ENCODE measurements at places on chromosomes 5 and 9. TPM values are rescaled to one million over a fixed set of nuclear protein-coding genes. Genes with fewer than 3 reads are reported as not detected.

DNA sequence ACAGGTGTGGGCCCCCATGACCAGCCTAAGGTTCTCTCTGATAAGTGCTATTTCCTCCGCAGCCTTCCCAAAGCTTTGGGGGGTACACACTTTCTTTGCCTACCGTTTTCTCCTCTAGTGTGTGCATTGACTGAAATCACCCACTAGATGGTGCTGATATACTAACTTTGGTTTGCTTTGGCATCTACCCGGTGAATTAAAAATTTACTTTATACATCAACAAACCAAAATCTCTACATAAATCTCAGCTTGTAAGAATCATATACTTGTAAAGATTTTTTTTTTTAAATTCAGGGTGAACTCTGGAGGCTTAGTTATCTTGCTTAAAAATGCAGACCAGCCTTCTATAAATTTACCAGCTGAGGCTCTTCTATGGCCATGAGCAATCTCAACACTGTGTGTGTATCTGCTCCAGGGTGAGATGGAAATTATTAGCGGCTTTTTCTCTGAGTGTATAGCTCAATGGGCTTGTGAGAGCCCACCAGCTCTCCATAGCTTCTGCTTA is 475.7 kb upstream of the TNC start:
- no peak for DNase-seq

GRCh38 chr9:93621922-93622321 is 45.5 kb downstream of the PHF2 start:
- no peak for DNase-seq

DNA sequence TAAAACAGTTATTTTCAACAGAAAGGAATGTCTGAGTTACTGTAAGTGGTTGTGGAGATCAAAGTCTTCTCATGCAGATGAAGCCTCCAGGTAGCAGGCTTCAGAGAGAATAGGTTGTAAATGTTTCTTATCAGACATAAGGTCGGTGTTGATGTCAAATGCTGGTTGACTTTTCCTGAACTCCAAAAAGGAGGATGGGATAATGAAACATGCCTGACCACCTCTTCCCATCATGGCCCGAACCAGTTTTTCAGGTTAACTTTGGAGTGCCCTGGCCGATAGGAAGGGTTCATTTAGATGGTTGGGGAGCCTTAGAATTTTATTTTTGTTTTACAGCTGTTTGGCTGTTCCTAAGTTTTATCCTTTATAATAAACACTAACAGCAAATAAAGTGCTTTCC is 478.4 kb downstream of the ACTL7B start:
- no peak for DNase-seq

SPINK6 gene
- not detected for total RNA-seq

DNA sequence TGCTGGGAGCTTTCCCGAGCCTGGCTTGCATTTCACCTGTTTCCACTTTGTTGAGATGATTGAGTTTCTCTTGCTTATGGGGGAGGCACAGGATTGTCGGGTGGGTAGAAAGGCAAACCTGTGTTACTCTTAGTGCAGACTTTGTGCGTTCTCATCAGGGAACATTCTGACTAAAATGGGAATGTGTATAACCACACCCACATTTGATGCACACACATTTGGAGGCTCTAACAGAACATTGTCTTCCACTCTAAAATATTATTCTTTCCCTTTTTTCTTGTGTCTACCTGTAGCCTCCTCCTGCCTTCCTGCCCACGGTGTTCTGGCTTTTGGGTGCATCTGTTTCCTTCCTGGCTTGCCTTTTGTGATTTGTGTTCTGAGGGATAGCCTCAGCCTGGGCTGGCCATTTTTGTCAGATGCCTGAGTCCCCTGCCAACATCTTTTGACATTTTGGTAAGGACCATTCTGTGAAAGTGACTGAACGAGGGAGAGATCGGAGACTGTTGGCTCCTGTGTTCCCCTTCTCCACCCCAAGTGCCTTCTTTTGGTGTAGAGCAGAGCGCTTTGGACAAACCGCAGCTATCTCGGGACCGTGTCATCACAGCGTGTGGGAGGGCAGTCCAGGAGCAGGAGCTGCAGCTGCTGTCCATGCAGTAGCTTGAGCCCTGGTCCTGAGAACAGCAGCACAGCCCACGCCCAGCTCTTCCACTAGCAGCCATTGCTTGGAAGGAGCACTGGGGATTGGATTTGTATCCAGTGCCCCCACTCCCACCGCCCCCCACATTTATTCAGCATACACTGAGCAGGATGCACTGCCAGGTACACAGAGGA is 101.4 kb downstream of the ARHGAP26 start:
- no peak for DNase-seq

ZNF354B gene
- total RNA-seq = 15.2 TPM

ASTN2 gene
- total RNA-seq = 5.8 TPM

GRCh38 chr9:114684036-114684435 is 2.0 kb upstream of the TEX48 start:
- DNase-seq = no peak

DNA sequence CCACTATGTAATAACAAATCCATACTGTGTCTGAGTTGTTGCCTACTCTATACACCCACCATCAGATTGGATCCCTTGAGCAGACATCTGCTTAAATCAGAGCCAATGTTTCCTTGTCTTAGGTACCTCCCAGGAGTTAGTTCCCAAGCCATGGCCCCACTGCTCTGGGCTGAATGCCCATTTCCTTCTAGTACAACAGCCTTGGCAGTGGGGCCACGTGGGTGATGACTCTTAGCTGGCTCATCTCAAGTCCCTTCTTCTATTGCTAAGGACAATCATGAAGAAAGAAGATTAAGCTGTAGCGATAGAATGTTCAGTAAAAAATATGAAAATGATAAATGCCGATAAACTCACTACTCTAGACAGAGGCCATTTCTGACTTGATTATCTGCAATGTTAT is 16.6 kb downstream of the PTGR1 start:
- DNase-seq = no peak

IFNA2 gene
- not detected for total RNA-seq

GRCh38 chr5:131384173-131384572 is 120.3 kb downstream of the CDC42SE2 start:
- no peak for DNase-seq

Data from posterior vena cava (tissue), 2 donors.